CD4-positive, alpha-beta T cell treated with Interleukin-10 for 1 hour (primary cell): ENCODE measurements at places on chromosomes 7 and 10.
A peak's percentile ranks its signal among the peaks of the same experiment; 100 is the strongest.

- DNase-seq: no peak
These were observed 19.0 kb upstream of the CYP3A43 start for GRCh38 chr7:99808766-99809165.

DNA sequence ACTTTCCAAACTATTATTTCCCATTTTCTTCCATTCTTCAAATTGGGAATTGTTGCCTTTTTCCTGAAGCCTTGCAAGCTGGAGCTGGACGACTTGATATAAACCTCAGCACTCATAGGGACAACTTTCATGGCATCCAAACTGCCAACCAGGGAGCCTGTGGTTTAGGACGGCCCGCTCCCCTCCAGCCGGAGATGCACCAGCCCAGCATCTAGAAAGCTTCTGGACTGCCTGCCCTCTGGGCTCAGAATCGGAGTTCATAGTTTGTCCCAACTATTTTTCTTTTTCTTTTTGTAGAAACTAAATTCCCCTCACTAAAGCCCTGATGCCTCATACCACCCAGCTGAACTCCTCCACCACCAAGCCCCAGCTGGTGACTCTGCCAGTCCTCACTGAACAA, 200.3 kb downstream of the DNAJB6 start:
- no peak for DNase-seq

GRCh38 chr10:77264107-77264506, 373.5 kb downstream of the KCNMA1 start:
- DNase-seq: peak; percentile 8

DNA sequence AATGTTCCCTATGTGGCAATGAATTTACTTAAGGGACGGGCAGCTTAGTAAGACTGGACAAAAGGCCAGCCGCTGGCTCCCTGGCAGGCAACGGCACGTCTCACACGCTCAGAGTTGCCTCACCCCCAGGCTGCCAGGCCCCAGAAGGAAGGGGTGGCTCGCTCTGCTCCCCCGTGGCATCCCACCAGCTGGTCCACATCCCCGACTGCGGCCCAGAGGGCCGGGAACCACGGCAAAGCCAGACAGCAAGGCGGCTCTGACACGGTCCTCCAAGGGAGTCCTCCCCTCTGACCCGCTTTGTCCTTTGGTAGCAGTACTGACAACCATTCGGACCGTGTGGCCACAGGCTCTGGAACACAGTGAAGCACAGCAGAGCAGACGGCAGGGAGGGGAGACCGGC, 34.1 kb downstream of the NUDT1 start:
- no peak for DNase-seq

DNA sequence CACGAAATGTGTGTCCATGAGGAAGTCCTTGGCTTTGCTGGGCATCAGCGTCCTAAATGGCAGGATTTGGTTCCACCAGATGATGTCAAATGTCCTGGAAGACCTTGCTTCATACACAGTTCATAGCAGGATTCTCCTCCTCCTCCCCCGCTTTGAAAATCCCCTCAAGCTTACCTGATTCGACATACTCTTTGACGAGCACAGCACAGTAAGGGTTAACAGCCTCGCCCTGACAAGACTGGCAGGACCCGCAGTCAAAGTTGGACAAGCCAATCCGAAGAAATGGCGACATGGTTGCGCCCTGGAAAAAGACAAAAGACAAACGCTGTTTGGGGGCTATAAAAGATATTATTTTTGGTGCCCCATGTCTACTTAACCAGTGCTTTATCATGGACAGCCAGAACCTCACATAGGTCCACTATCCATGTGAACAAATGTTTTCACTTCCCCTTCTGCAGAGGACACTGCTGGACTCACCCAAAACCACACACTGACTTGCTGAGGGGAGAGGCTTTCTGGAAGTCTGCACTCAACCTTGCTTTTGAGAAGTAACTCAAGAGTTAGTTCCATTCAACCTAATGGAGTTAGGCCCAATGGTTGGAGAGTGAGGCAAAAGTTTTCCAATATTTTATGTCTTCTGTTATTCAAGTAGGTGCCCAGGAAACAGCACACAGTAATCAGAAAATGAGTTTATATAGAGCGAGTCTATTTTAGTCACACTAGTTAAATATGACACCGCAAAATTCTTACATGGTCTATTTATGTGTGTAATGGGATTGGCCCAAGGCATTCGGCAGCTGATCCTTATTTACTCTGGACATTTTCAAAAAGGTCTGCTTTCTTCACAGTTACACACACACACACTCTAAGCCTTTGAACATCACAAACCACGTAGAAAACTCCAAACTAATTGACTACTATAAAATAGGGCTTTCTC, 65.0 kb downstream of the PRKCQ start:
- no peak for DNase-seq

- no peak for DNase-seq
These were observed 20.9 kb downstream of the RGS10 start for GRCh38 chr10:119521443-119522204.

- DNase-seq: peak; percentile 15
These were observed 94.5 kb downstream of the KMT2C start for GRCh38 chr7:152341039-152341913.

DNA sequence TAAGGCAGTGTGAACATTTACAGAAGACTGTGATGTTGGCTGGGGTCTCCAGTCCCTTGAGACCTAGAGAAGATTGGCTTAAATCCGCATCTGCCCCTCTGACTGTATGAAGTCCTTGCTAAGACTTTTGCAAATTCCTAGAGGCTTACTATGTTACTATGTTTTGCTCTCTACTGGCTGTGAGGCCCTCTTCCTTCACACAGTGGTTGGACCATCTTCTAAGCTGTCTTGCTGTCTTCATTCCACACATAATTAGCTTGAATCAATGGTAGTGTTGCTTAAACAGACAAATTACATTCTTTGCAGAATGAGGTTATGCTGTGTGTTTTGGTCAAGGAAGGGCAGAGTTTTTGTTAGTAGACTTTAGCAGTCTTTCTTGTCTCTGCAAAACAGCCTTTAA, 658.0 kb downstream of the TYW1 start:
- no peak for DNase-seq

DNA sequence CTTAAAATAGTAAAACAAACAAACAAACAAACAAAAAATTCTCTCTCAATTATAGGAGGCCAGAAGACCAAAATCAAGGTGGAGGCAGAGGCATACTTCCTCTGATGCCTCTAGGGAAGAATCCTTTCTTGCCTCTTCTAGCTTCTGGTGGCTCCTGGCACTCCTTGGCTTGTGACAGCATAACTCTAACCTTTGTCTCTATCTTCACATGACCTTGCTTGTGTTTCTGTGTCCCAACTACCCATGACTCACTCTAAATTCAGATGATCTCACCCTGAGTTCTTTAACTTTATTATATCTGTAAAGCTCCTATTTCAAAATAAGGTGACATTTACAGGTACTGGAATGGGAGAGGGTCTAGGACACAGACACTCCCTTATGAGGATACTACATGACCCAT, 88.3 kb upstream of the ANTXRL start:
- no peak for DNase-seq

DNA sequence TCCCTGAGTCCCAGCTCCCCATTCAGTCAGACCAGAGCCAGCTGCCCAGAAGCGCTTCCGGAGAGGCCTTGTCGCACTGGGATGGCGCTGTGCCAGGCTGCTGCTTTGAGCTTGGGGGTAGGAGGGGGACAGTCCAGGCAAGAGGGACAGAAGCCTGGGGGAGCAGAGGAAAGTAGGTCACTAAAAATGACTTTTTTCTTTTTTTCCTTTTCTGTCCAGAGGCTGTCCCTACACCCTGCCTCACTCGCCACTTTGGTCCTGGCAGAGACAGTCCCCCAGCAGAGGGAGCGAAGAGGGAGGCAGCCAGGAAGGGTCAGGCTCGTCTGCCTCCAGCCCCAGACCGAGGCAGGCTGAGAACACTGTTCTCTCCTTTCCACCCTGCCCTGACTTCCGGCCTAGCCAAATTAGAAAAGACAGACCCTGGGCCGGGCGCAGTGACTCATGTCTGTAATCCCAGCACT, 15.8 kb upstream of the TRIM8 start:
- DNase-seq: no peak

- DNase-seq: no peak
These were observed 206.2 kb downstream of the TMEM178B start for GRCh38 chr7:141280100-141280499.

DNA sequence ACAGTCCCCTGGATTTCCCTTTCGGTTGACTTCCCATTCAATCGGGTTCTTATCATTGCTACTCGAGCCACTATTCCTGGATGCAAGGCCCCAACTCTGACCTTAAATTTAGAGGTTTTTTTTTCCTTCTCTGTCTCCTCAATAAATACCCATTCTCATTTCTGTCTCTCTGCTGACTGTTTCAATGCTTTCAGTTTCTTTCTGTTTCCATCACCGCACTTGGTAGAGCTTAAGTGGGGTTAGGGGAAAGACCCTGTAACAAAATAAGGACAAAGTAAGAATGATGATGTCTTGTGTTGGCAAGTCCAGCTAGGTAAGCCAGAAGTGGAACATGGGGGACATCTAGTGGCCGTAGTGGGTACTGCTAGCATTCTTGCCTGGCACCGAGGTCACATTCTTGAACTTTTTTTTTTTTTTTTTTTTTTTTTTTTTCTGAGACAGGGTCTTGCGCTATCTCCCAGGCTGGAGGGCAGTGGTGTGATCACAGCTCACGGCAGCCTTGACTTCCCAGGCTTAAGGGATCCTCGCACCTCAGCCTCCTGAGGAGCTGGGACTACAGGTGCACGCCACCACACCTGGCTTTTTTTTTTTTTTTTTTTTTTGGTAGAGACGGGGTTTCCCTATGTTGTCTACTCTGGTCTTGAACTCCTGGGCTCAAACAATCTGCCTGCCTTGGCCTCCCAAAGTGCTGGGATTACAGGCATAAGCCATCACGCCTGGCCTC, 40.3 kb downstream of the ZC3HC1 start:
- DNase-seq: peak; percentile 89

- no peak for DNase-seq
These were observed 478.4 kb downstream of the ARL4A start for GRCh38 chr7:13165854-13166253.

DNA sequence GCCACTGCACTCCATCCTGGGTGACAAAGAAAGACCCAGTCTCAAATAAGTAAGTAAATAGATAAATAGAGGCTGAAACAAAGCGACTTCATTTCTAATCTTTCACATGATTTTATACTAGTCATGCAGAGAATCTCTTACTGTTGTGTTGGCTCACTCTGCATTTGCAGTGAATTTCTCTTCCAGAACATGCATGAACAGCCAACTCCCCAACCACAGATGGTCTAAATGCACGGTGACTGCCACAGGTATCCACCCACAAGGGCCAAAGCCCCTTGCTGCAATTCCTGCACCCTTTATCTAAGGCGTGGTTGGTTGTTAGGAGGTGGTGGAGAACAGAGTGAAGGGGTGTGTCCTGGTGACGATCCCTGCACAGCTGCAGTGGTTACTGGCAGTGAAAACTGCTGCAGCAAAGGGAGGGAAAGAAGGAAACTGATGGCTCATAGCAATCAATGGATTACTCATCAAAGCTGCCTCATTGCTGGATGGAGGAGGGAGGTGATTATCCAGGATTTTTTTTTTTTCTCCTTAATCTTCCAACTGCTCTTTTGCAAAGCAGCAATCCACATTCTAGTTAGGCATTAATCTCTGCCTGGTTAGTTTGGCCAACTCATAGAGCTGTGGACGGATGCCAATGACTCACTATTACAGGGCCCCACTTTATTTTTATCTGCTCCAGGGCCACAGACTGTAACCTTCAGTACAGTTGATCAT, 50.6 kb downstream of the PRTFDC1 start:
- DNase-seq: no peak

- DNase-seq: peak; percentile 48
These were observed 1.8 kb downstream of the GOLGA7B start for GRCh38 chr10:97851341-97852001.

DNA sequence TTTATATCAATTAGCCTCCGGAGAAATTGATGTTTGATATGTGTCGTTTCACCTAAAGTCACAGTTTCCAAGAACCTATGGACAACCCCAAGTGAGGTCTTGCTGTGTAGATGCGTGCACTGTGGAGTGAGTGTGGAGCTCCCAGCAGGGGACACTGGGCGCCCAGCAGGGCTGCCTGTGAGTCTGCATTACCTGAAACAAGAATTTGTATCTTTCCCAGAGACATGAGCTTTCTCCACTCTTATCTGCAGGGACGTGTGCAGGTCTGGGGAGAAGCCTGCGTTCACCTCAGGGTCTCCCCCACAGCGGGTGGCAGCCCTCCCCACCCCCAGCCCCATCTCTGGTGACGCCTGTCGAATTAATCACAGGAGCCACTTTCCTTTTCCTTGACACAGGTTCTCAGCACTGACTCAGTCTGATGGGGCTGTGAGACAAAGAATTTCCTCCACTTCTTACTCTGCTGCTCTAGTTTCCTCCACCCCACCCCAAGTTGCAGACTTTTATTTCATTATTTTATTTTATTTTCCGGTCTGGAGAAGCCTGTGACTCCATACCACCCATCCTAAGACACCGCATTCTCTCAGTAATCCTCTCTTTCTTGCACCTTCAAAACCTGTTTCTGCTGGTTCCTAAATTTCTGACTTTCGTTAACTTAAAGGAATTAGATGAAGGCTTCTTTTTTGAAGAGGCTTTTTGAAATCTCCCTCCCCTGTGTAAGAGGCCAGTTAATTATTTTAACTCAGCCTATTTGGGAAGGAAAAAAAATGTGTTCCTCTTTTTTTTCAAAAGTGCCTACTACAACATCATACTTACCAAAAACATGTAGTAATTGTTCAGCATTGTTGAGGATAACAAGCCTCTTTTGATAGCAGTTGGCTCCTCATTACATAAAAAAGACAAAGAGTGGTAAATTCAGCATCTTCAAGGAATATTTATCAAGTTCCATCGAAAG, 17.0 kb upstream of the INSIG1 start:
- DNase-seq: no peak
